Panc1 (cell line): ENCODE measurements at places on chromosomes 16 and 17. TPM values are rescaled to one million over a fixed set of nuclear protein-coding genes. Genes with fewer than 3 reads are reported as not detected.

KRT25 gene
- not detected for total RNA-seq

WFDC1 gene
- total RNA-seq = not detected

PLXDC1 gene
- not detected for total RNA-seq

DNA sequence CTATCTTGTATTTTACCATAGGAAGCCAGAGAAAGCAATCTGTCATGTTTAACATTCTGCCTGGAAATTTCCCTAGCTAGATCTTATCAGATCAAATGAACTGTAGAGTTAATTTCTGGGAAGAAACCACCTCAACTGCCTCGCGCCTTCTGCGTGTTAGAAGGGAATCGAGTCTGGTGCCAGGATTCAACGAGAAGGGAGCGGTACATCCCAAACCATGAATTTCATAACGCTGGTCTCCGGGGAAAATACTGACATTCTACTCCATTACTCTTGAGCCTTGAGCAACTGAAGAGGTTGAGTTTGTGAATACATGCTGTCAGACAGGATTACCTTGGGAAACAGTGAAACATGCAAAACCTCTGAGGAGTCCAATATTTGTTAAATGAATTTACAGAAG is 35.2 kb downstream of the MPHOSPH6 start:
- no peak for DNase-seq
- peak overlapping the region; percentile 21; the same call in 1 of the 2 replicates for H3K27ac ChIP-seq
- H3K36me3 ChIP-seq = no peaks in the 10 kb centered on the region
- H3K4me1 ChIP-seq = peaks cover 12% of the 10 kb centered on the region
- H3K27me3 ChIP-seq = no peaks in the 10 kb centered on the region

GRCh38 chr17:32275060-32276042 is 9.7 kb downstream of the RHBDL3 start:
- H3K4me1 ChIP-seq = peaks cover 9% of the 10 kb centered on the region; the same call in 1 of the 2 replicates
- H3K36me3 ChIP-seq = no peaks in the 10 kb centered on the region
- no peak overlapping the region for H3K4me3 ChIP-seq
- no peak overlapping the region for H3K27ac ChIP-seq

NOXO1 gene
- 4.0 TPM for total RNA-seq
